NCI-H187 (cell line): ENCODE measurements at places on chromosomes 5 and 9.

DNA sequence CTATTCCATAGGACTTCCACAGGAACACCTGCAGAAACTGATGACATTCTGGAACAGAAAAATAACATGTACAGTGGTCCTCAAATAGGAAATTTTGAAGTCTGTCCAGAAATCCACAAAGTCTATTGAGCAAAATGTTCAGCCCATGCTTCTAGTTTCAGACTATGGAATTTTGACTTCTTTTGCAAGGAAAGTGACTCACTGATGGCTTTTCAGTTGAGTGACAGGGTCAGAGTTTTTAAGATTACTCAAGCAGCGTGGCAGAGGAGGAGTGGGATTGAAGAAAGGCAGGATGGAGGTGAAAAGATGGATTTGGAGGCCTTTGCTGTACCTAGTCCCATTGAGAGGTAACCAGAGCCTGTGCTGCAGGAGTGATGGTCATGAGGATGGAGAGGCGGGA lies 151.5 kb downstream of the GOLPH3 start:
- DNase-seq = no peak

GRCh38 chr5:137122075-137122474 lies 377.1 kb downstream of the SPOCK1 start:
- DNase-seq = no peak

GRCh38 chr5:5481206-5481605 lies 58.7 kb downstream of the ICE1 start:
- DNase-seq = no peak

DNA sequence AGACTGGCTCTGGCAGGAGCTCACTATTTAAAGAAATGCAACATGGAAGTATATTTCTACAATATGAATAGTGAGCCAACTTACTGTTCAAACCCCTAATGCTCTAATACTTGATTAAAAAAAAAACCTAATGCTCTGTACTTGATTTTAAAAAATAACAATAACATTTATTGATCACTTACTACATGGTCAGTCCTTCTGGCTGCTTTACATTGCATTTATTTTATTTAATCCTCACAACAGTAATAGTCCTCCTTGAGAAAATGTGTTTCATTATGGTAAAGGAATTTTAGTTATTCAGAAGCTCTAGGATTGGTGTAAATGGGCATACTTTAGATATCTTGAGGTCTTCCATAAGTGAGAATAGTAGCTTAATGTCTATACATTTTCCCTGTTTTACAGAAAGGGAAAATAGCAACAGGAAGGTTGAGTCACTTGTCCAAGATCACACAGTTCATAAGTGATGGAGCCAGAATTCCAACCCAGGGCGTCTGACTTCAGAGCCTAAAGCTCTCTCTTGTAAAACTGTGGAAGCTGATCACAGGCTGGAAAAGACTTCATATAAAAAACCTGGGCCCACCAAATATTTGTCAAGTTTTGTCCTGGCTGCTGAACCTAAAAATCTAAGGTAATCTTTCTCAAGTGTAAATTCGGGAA lies 1.0 kb downstream of the STARD4 start:
- DNase-seq = no peak

GRCh38 chr9:93823245-93824072 lies 131.7 kb downstream of the BARX1 start:
- DNase-seq = no peak

DNA sequence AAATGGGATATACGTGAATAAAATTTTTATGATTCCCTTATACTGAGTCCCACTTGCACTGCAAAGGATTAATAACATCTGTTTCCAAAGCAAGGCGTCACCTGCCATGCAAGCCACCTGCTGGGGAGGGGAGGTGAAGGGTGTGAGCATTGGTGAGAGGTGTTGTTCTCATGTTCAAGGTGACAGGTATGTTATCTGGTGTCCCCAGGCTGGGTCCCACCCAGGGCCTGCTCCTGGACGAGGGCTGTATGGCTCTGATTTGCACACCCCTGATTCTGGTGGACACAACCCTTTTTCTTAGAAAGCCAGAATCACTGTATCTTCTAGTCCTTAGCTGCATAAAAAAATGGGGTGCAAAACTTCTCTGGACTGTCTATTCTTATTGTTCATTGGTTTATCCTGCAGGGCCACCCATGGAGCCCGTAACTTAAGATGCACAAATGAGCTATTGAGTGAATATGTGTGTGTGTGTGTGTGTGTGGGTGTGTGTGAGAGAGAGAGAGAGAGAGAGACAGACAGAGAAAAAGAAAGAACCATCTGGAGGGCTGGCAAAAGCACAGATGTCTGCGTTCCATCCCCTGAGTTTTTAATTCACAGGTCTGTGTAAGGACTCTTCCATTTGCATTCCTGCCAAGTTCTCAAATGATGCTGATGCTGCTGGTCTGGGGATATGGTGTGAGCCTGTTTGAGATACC lies 53.7 kb downstream of the SYK start:
- no peak for DNase-seq

- no peak for DNase-seq
Observed at GRCh38 chr5:6905423-6905822, 192.2 kb downstream of the TENT4A start.

- DNase-seq = no peak
Observed at GRCh38 chr5:170183816-170184687, 48.7 kb upstream of the C5orf58 start.

GRCh38 chr9:123629531-123629930 lies 273.5 kb downstream of the CRB2 start:
- DNase-seq = no peak

DNA sequence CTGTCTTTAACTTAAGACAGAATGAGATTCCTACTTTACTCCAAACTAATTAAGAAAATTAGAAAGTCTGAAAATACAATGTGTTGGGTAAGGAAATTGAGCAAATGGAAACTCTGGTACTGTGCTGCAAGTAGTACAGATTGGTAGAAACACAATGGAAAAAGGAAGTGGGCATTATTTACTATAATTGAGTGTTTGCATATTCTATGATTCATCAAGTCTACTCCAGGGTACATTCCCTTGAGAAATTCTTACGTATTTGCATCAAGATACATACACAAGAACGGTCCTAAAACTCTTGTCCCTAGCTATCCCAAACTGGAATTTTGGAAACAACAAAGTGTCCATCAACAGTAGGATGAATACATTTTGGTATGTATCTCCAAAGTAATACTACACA lies 123.5 kb upstream of the TARS1 start:
- DNase-seq = no peak

DNA sequence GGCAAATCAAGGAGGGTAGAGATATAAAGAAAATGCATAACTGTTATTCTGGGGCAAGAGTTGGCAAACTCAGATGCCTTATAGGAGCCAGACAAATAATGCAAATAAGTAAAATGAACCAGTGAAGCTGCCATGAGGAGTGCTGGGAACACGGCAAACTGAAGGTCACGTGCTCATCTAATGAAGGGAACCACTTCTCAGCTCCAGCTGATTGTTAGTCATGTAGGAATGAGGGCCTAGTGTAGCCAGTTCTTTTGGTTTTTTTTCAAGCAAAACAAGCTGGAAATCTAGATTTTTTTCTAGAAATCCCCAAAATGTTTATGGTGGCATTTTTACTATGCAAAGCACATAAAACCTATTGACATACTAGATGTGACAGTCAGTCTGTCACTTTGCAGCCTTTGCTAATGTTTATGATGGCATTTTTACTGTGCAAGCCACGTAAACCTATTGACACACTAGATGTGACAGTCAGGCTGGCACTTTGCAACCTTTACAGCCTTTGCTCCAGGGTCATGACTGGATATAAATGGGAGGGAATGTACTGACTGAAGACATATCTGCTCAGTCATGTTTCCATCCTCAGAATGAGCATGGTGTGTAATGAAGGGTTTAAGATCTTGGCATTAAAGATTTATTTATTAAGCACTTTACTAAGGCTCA lies 39.4 kb downstream of the RUSC2 start:
- no peak for DNase-seq

- DNase-seq = no peak
Observed at GRCh38 chr9:114884787-114885452, 45.5 kb downstream of the TNFSF8 start.

GRCh38 chr9:29449306-29449705 lies 1876.0 kb upstream of the C9orf72 start:
- no peak for DNase-seq

DNA sequence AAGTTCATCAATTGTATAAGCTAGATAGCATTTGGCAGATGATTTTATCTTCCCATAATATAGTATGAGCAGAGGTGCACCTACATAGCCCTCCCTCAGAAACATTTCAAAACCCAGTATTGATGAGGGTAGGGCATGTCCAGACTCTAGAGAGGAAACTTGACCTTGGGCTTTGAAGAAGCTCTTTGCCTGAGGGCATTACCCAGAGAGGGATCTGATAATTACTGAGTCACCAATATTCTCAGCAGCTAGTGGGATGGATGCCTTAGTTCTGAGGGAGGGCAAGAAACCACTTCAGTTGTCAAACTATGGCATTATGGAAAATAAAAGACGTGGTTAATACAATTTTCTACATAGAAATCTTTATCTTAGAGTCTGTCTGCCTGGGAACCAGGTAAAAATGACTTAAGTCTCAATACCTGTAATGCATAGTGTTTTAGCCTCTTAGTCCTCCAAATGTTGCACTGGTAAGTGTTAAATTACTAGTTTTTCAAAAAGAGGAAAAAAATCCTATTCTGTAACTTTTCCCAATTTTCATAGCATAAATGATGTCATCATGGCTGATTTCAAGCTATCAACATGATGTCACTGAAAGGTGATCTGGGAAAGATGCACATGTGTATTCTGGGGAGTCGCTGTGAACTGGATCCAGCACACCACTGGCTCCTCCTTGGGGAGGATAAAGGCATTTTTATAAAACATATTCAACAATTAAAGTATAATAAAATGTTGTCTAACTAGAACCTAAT lies 809.0 kb downstream of the KCTD16 start:
- DNase-seq = no peak

DNA sequence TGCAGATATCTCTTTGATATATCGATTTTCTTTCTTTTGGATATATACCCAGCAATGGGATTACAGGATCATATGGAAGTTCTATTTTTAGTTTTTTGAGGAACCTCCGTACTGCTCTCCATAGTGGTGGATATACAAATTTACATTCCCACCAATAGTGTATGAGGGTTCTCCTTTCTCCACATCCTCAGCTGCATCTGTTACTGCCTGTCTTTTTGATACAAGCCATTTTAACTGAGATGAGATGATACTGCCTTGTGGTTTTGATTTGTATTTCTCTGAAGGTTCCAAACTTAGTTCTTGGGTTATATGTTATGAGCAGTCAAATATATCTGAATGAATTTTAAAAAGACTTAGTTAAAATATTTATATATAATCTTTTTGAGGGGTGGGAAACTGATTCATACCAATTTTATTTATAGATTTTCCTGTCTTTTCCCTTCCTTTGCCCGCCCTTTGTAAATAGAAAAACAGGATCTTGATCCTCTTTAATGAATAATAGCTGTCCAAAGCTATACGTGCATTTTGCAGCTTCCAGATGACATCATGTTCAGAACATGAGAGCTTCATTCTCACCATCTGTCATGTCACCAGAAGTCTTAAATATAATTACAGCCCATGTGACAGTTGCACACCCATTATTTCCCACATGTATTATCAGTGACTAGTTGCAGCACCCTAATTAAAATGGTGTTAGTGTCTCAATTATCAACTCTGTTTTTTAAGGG lies 6.2 kb upstream of the ARHGEF28 start:
- DNase-seq = no peak

DNA sequence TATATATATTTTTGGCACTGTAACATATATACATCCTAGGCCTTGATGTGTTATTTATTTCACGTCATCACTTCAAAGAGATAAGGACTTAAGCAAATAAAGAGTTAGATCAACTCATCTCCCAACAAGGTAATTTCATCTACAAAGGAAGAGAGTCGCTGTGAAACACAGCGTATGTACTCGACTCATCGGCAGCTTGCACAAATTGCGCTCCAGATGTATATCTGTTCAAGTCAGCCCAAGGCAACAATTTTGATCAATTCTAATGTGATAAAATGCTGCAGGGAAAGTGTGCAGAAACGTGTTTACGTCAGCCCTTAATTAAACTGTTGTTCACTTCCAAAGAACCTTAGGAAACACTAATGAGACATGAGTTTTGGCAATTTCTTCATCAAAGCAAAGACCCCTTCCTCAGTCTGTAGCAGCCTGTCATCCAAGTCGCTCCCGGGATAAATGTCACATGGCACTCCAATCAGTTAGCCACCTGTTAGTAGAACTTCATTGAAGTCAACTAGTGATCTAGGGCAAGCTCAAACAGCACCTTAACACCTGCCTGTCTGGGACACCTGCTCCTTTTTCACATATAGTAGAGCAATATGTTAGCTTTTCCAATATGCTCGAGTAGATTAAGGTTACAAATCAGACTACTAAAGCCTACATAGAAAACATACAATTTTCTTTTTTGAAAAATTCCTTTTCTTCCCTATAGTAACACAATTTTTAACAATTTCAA lies 182.4 kb downstream of the NFIB start:
- peak; percentile 25 for DNase-seq

GRCh38 chr5:136020383-136021015 lies 8.3 kb upstream of the TGFBI start:
- no peak for DNase-seq

DNA sequence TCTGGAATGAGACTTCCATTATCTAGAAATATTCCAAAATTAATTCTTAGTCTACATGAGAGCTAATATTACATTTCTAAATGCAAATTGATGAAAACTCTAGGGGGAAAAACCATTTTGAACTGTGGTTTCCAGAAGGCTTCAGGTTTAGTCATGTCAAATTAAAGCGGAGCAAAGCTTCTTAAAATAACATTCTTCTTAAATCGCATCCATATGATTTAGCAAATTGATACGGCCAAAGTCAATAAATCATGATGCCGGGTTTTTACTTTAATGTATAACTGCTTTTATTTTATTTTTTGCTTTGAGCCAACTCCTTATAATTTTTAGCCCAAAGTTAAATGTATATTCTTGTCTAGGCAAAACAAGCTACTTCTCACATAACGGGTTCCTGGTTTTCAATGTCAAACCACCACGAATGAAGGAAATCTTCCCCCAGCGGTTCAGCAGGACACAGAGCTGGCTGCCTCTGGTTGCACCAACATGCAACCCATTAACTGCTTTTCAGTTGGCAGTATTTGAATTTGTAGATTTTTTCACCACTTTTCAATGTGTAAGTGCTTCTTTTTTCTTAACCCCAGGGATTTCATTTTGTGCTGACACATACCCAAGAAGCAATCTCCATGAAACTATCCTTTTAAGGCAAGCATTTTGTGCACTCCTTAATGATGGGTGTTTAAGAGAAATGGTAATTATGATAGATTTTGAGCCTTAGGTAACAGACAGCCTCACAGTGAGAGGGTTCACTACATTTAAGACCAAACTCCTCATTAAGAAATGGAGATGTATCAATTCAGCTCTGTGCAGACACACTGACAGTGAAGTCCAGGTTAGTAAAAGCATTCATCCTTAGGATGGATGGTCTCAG lies 35.5 kb downstream of the EFNA5 start:
- no peak for DNase-seq

DNA sequence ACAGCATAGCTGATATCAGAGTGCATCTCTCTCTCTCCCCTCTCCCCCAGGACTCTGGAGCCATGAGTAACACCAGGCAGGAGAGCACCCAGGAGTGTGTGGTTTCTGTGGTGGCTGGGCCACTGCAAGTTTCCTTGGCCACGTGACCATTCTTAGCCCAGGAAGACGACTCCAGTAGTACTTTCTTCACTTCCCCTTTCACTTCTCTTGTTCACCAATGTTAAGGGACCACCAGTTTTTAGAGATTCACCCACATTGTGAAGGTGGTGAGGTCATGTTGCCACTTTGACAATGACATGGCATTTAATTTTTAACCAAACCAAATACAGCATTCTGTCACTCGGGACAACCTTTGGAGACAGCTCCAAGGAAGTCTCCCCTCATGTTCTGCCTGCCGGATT lies 17.9 kb upstream of the DAPK1 start:
- DNase-seq = no peak
